Effector memory CD8-positive, alpha-beta T cell (primary cell): ENCODE measurements at places on chromosomes 1 and 21.

DNA sequence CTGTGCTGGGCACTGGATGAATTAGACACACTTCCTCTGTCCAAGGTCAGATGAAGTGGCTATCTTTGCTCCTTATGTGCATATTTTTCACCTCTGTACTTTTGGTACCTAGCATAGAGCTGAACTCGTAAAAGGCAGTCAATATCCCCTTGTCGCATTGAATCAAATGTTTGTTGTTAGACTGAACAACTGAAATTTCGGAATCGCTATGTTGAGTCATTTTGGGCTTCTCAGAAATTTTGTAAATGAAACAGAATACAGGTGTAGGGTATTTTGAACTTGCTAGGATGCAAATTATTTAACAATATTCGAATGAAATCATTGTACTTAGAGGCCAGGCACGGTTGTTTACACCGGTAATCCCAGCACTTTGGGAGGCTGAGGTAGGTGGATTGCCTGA is 48.0 kb downstream of the PDE4B start:
- no peak for DNase-seq

- no peak for DNase-seq
Observed at GRCh38 chr21:16590641-16591292, 861.0 kb downstream of the USP25 start.

DNA sequence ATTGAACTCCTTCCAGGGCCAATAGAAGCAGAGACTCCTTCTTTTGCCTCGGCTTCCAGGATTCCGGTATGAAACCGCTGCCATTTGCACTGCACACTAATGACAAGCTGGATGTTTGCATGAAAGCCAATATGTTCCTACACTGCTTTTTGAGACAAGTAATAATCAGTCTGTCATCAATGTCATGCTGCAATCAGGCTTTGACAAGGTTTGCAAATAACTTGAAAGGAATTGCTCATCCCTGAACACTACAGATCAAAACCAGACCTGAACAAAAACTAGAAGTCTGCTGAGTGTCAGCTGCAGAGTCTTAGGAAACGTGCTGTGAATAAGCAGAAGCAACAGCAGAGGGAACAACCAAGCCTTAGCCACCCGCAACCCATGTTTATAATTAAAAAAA is 720.7 kb upstream of the CXADR start:
- no peak for DNase-seq

DNA sequence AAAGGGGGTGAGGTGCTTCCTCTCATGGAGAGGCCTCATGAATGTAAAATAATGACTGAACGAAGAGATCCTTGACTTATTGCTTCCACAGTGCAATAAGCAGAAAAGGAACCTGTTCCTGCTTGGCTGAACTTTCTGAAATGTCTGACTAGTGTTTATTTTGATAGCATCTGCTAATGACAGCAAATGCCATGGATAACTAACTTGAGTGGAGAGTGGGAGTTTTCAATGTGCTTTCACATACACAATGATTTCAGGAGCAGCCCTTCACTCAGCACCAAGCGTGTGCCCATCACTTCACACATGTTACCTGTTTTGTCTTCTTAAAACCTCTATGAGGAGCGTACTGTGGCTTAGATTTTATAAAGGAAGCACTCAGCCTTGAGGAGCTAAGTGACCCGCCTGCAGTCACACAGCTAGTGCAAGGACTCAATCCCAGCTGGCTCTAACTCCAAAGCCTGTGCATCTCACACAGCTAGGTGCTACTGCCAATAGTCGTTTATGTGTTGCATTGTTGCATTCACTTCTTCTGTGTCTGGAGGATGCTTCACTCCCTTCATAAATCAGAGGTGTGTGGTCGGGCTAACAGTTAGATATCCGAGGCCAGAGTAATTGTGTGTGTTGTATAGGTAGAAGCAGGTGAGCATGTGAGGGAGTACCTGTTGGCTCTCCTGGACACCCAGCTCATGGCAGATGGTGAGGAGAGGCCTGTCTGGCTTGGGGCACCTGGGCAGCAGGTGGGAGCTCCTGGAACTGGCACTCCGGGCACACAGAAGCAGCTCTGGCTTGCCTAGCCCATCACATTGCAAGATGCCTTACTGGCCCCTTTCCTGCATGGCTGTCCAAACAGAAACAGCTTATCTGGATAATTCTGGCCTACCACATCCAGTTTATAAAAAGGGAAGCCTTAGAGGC is 12.8 kb downstream of the CASQ2 start:
- DNase-seq: no peak

DNA sequence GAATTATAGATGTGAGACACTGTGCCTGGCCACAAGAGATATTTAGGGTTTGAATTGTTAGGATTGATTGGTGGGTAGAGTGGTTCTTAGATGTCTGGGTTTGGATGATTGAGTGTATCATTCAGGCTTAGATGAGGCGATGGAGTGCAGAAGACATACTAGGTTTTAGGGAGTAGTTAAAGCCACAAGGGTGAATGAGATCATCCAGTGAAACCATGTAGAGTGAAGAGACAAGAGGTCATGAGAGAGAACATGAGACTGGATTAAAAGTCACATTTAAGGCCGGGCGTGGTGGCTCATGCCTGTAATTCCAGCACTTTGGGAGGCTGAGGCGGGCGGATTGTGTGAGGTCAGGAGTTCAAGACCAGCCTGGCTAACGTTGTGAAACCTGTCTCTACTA is 37.2 kb downstream of the ZFYVE9 start:
- no peak for DNase-seq

DNA sequence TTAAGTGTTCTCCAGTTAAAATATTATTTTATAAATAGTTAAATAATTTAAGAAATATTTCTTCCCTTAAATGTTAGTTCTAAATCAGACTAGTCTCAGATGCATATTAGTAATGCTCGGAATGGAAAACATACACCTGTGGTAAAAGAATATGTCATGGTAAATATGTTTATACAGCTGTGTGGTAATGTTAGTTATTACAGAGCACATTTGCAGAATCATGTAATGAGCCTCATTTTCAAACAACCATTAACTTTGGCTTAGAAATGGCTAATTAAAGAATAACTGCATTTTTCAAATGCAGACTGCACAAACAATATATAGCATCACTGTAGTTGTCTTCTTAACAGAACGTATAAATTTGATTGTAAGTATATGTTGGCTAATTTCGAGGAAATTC is 90.3 kb downstream of the DISP1 start:
- no peak for DNase-seq

GRCh38 chr1:54376430-54377039 is 29.7 kb downstream of the SSBP3 start:
- no peak for DNase-seq

DNA sequence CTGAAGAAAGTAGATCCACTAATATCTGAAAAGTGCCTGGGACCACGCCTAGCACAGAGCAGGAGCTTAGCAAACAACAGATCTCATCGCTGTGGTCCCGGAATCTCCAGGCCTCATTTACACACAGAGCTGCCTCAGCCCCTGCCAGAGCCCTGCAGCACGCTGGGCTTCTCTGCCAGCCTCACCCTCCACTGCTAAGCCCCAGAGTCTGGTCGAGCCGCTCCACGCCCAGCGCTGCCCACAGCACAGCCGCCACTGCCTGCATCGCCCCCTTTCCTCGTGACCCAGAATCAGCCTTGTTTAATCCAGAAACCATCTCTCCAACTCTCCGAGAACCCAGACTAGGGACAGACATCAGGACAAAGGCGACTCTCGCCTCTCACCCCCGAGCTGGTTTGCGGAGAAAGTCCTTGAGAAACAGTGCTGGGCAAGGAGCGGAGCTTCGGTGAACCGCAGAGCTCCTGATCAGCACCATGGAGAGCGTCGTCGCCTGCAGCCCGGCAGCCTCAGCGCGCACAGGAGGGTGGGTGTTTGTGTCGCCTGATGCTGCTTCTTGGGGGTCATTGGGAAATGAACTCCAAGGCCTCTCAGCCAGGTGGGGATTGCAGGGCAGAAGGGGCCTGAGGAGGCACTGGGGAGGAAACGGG is 145.1 kb downstream of the NPHP4 start:
- no peak for DNase-seq

GRCh38 chr1:34640654-34641401 is 114.0 kb upstream of the GJB5 start:
- no peak for DNase-seq

DNA sequence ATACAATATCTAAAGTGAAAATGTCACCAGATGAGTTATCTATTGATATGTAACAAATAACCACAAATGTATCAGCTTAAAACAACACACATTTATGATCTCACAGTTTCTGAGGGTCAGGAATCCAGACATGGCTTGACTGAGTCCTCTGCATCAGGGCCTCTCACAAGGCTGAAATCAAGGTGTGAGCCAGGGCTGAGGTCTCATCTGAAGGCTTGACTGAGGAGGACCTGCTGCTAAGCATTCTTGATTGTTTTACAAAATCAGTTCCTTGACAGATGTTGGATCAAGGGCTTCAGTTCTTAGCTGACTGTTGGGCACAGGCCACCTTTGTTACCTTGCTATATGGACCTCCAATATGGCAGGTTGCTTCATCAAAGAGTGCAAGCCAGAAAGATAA is 483.7 kb downstream of the CAMTA1 start:
- no peak for DNase-seq

DNA sequence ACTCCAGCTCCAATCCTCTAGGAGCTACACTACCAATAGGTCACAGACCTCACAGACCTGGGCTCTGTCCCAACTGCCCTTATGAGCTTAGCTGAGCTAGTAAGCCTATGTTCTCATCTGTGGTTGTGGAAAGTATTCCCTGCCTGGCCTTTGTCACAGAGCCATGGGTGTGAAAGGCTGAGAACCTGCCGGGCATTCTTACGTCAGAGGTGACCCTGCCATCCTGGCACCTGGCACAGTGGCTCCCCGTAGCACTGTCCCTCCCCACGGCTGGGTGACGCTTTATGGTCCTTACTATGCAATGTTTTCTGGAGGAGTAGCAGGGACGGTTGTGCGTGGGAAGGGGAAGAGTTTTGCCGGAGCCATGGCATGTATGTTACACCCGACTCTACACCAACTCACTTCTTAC is 3.5 kb downstream of the TNFRSF1B start:
- DNase-seq: no peak

DNA sequence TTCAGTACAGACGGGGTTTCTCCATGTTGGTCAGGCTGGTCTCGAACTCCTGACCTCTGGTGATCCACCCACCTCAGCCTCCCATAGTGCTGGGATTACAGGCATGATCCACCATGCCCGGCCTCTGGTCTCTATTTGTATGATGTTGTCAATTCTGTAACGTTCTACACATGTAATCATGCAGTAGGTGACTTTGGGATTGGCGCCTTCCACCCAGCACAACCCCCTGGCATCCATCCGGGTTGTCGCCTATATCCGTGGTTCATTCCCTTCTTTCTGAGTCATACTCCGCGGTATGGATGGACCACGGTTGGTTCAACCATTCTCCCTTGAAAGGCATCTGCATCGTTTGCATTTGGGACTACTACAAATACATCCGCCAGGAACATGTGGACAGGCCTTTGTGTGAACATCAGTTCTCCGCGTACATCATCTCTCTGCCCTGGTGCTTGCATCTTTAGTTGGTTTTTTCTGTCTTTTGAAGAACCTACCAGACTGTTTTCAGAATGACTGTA is 72.1 kb downstream of the PDE9A start:
- DNase-seq: no peak

GRCh38 chr1:234670967-234671626 is 61.1 kb upstream of the IRF2BP2 start:
- no peak for DNase-seq

GRCh38 chr1:2356401-2356800 is 35.0 kb downstream of the MORN1 start:
- no peak for DNase-seq

- DNase-seq: no peak
Observed at GRCh38 chr1:51631747-51632146, 14.9 kb downstream of the OSBPL9 start.

DNA sequence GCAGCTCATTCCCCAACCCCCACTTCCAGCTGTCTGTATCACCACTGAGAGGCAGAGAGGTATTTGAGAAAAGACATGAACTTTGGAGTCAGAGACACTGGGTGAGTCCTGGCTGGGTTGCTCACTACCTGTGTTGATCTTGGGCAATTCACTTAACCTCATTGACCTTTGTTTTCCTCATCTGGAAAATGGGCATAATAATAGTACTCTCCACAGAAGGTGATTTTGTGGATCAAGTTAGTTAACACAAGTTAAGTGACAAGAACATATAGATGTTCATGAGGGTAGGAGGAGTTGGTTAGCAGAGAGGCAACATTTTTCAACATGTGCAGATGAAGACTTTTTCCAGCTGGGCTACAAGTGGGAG is 17.1 kb upstream of the ETV3L start:
- no peak for DNase-seq

GRCh38 chr1:103911450-103911849 is 161.8 kb downstream of the AMY1C start:
- no peak for DNase-seq

DNA sequence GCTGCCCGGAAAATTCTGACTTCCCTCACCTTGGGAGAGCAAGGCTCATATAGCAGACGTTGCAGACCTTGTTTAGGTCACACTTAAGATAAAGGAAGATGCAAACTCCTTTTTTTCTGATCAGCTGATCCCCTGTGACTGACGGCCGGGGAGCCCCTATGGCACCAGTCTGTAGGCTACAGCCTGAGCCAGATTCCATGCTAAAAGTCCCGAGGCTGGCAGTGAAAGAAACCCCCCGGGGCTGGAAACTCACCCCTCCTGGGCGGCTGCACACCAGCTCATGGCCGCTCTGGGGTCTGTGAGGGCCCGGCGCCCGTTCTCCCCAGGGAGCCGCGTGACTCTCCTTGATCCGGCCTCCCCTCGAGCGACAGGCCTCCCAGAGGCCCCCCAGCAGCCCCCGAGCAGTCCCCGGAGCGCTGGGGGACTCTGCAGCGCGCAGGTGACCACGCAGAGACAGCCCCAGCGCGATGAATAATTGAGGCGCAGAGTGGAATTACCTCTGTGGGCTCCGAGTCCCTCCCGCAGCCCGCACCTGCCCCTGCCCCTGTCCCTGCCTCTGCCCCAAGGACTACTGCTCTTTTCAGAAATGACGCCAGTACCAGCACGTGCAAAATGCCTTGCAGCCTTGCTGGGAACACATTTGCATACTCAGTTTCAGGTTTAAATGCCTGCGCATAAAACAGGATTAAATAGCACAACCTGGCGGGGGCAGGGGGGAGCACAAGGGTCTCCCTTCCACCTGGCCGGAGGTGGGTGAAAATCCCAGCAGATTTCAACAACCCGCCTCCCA is 62.6 kb upstream of the CLDN14 start:
- DNase-seq: no peak

GRCh38 chr1:47693115-47693514 is 255.3 kb downstream of the FOXD2 start:
- DNase-seq: no peak

GRCh38 chr21:37273440-37273839 is 6.3 kb upstream of the VPS26C start:
- no peak for DNase-seq

- DNase-seq: peak; percentile 42
Observed at GRCh38 chr1:93844262-93845045, 34.6 kb downstream of the DNTTIP2 start.

GRCh38 chr1:203549309-203549708 is 55.4 kb downstream of the OPTC start:
- no peak for DNase-seq
